NCI-H187 treated with DMSO at 0.1 percent for 48 hours (cell line): ENCODE measurements at places on chromosomes 12 and 14.

DNA sequence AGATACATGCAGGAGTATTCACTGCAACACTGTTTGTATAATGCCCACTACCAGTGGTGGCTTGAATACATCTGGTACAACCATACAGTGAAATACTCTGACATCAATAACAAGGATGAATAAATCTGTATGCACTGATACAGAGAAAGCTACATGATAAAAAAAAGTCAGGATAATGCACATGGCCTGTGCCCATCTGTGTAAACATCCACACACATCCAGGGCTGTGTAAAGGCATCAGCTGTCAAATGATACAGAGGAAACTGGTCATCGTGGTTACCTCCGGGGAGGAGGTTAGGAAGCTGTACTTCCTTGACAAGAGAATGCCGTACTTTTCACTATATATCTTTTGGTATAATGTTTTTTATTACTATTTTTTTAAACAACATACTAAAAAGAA lies 176.6 kb downstream of the FOXN3 start:
- DNase-seq: no peak

- no peak for DNase-seq
Measured at GRCh38 chr12:19301688-19302087, 137.6 kb upstream of the AEBP2 start.

- no peak for DNase-seq
Measured at GRCh38 chr14:78173346-78174035, 3.3 kb downstream of the NRXN3 start.

- DNase-seq: no peak
Measured at GRCh38 chr14:38129705-38130104, 78.0 kb upstream of the SSTR1 start.

DNA sequence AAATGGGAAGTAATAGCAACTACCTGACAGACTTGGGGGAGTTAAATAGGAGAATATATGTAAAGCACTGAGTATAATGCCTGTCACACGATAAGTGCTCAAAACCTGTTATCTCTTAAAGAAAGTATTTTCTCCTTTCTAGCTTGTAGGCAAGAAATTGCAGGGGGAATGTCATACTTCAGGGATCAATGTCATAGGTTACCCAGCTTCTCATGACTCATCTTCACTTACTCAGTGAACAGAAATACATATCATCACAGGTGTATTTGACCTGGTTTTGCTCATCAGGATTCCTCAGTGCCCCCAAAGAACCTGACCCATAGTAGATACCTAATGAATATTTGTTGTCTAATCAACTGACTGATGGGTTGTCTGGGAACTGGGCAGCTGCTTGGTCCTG lies 285.0 kb upstream of the ATP2B1 start:
- no peak for DNase-seq
